ENCODE measurements at places on chromosomes 5 and 9. TPM values are rescaled to one million over a fixed set of nuclear protein-coding genes. Genes with fewer than 3 reads are reported as not detected.

The IL13 gene
- not detected for total RNA-seq

The PTPRD gene
- 8.7 TPM for total RNA-seq

The IFNA21 gene
- total RNA-seq, result not detected

The PCDHGB6 gene
- total RNA-seq, result 3.0 TPM

The SEMA6A gene
- 6.1 TPM for total RNA-seq

The PCDHB13 gene
- total RNA-seq, result 3.4 TPM

The LARP1 gene
- total RNA-seq, result 144 TPM

The MYO10 gene
- total RNA-seq, result 27.3 TPM

The TAF11L10 gene
- not detected for total RNA-seq

The ASS1 gene
- 101 TPM for total RNA-seq

The ANKRD34B gene
- total RNA-seq, result not detected

The HSPB3 gene
- total RNA-seq, result not detected

The MZB1 gene
- total RNA-seq, result 3.3 TPM

The SREK1 gene
- 30.8 TPM for total RNA-seq

The HRCT1 gene
- total RNA-seq, result 1.2 TPM

The ANKDD1B gene
- 0.28 TPM for total RNA-seq

The TMC1 gene
- total RNA-seq, result 3.3 TPM

The SLC34A1 gene
- 0.60 TPM for total RNA-seq

- no peak for ATAC-seq
These were observed 1888.2 kb downstream of the EFNA5 start for GRCh38 chr5:105782501-105782900.

DNA sequence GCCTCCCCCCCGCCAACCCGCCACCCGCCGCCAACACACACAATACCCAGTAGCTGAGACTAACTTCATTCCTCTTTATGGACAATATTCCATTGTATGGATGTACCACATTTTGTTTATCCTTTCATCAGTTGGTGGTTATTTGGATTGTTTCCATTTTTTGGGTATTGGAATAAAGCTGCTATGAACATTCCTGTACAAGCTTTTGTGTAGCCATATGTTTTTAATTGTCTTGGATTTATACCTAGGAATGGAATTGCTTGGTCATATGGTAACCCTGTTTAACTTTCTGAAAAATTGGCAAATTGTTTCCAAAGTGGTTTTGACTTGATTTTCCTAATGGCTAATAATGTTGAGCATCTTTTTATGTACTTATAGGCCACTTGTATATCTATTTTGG is 4.9 kb upstream of the UBTD2 start:
- ATAC-seq, result no peak

DNA sequence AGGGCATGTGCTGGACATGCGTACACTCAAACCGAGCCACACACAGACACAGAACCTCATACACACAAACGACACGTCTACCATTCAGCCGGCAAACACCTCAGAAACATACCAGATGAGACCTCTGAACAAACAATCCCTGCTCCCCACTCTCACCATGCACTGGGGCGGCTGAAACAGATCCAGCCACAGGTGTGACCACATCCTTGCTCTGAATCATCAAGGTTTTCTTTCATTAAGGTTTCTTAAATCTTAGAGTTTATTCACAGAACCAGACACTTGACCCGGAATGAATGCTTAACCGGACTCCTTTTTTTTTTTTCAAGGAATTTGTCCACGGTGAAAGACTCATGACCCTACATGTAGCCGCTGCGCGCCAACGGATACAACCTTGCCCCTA is 26.2 kb downstream of the TERT start:
- no peak for ATAC-seq

DNA sequence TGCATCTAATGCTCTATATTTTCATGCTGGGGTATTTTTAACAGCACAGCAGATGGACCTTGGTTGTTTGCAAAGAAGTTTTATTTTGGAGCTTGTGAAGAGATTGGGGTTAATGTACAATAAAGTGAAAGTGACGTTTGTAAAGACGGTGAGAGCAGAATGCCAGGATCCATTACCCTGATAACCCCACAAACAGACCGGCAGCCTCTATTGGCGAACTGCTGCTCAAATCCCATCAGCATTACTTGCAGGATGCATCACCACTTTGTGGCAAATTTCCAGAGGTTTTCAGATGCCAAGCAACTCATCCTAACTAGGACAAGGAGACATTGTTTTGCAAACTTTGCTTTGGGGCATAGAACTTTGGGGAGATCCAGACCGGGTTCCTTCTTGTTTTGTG is 383.3 kb upstream of the ZNF462 start:
- no peak for ATAC-seq

DNA sequence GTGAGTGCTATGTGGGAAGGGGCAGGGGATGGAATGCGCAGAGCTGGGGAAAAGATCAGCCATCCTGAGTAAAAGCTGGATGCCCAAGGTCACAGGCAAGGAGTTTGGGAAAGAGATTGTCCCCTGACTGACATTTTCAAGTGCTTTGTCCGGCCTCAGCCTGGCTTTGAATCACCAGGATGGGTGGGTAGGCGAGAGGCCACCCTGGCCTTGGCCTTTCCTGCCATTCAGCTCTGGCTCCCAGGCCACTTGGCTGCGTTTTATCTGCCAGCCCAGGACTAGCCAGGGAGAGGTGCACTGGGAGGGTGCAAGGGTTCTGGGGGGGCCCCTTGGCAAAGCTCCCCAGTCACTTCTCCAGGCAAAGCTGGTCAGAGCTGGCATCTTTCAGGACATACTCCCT is 37.4 kb upstream of the SYNPO start:
- no peak for ATAC-seq

- no peak for ATAC-seq
These were observed 48.8 kb upstream of the FST start for GRCh38 chr5:53431665-53432064.

DNA sequence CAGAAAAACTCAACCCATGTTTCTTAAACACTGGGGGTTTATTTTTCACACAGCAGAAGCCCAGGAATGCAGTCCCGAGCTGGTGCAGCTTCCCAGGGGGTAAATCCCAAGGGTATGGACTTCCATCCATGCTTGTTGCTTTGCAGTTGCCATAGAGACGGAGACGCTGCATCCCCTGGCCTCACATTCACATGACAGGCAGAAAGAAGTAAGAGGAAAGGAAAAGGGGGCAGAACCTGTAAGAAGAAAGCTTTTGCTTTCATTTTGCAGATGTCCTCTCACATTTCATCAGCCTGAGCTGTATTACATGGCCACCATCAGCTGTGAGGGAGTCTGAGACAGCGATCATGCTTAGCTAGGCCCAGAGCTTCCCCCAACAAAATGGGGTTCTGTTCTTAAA is 321.0 kb downstream of the AGTPBP1 start:
- ATAC-seq, result no peak

DNA sequence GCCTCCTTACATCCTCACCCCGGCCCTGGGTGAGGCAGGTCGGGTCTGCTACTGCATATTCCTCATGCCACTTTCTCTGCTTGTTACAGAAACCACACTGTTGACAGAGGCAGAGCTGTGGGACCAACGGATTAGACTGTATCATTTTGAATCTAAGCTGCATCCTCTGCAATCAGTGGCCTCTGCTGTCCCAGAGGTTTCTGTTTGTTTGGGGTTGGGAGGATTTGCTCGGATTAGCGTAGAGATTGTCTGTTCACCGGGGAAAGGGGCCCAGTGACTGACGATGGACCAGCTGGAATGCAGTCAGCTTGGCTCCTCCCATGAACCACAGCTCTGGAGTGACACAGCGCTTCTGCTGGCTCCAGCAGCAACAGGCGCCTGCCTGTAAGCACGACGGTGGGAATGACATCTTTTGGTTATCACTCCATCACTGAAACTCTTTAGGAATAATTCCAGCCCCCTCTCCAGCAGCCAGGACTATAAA is 37.3 kb upstream of the ADRA1B start:
- ATAC-seq, result no peak

GRCh38 chr9:19988281-19988680 is 199.4 kb upstream of the SLC24A2 start:
- ATAC-seq, result no peak

- ATAC-seq, result no peak
These were observed 96.2 kb downstream of the CCDC192 start for GRCh38 chr5:127799293-127799905.

- peak; percentile 72 for ATAC-seq
These were observed 2.1 kb upstream of the ZFR start for GRCh38 chr5:32446630-32447029.

- no peak for ATAC-seq
These were observed 165.3 kb downstream of the TMEM167A start for GRCh38 chr5:82911910-82912309.

- no peak for ATAC-seq
These were observed 190.5 kb downstream of the NXNL2 start for GRCh38 chr9:88725300-88726019.

DNA sequence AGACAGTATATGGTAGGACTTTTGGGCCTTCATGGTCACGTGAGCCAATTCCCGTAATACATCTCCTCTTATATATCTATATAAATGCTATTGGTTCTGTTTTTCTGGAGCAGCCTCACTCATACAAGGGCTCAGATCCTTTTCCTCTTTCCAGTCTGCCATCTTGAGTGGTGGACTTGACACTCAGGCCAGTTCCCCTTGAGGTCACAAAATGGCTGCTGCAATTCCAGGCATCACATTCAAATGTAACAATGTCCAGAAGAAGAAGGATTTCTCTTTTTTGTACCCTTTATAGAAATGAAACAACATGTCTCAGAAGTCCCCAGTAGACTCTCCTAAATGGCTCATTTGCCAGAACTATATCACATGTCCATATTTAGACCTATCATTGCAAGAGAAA is 4.5 kb downstream of the GPR150 start:
- no peak for ATAC-seq

- no peak for ATAC-seq
These were observed 18.0 kb downstream of the PRUNE2 start for GRCh38 chr9:76887951-76888350.

DNA sequence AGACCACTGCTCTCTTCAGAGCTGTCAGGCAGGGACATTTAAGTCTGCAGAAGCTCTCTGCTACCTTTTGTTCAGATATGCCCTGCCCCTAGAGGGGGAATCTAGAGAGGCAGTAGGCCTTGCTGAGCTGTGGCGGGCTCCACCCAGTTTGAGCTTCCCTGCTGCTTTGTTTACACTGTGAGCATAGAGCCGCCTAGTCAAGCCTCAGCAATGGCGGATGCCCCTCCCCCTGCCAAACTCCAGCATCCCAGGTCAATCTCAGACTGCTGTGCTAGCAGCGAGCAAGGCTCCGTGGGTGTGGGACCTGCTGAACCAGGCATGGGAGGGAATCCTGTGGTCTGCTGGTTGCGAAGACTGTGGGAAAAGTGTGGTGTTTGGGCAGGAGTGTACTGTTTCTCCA is 59.9 kb downstream of the CAVIN4 start:
- ATAC-seq, result no peak

DNA sequence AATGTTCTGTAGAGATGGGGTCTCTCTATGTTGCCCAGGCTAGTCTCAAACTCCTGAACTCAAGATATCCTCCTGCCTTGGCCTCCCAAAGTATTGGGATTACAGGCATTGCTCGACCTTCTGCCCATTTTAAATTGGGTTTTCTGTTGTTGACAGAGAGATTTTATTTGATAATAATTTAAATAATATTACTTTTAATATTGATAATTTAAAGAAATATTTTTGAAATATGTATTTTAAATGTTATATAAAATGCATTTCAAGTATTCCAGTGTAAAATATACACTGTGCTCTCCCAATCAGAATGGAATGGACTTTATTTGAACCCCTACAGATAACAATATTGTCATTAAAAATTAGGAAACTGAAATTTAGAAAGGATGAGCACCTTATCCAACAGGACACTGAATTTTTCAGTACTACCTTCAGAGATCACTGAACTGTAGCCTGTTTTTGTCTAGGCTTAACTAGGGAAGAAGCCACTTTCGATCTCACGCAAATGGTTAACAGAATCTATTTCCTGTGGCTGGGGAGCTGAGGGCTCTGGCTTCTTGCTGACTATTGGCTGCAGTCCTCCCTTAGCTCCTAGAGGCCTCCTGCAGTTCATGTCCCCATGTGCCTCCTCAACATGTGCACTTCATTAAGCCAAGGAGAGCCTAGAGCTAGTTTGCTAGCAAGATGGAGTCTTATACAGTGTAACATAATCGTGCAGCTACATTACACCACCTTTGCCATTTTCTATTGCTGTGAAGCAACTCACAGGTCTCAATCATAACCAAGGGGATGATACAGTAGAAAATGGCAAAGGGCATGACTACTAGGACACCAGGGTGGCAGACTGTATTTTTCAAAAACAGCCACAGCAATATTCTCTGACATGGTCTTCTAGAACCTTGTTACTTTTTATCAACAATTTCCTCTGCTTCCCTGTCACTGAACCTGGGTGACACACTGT is 150.0 kb downstream of the CDC42SE2 start:
- ATAC-seq, result no peak

GRCh38 chr9:96150324-96151227 is 151.4 kb downstream of the HSD17B3 start:
- ATAC-seq, result peak; percentile 10

DNA sequence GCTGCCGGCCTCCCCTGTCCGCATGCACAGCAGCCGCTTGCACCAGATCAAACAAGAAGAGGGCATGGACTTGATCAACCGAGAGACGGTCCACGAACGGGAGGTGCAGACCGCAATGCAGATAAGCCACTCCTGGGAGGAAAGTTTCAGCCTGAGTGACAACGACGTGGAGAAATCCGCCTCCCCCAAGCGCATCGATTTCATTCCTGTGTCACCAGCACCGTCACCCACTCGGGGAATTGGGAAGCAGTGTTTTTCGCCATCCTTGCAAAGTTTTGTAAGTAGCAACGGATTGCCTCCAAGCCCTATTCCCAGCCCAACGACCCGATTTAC is 75.3 kb downstream of the PIP5K1B start:
- no peak for ATAC-seq

DNA sequence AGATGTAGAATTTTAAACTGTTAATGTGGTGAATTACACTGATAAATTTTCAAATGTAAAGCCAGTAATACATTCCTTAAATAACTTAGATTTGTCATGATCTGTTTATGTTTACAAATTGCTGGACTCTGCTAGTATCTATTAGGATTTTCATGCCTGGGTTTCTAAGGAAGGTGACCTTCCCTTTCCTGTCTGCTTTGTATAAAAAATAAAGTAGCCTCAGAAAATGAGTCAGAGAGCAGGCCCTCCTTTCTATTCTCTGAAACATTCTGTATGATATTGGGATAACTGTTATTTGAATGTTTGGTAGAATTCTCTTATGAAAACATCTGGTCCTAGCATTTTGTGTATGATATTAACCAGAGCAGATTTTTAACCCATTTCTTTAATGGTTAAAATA is 255.3 kb downstream of the SYK start:
- no peak for ATAC-seq

GRCh38 chr9:96345551-96345950 is 38.0 kb downstream of the SLC35D2 start:
- no peak for ATAC-seq

DNA sequence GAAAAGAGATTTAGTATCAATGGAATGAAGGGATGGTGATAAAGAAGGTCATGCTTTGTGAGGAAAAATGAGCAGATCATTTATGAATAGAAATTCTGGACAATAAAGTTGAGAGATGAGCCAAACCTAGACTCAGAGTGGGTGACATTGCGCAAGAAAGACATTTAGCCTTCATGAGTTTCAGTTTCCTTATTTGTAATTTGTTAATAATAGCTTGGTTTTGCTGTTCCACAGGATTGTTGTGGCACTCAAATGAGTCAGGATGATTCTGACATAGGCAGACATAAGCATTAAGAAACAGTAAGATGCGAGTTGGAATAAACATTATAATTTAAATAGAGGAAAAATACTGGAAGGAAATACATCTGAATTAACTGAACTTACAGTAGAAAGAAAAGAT is 34.8 kb downstream of the ITGA2 start:
- ATAC-seq, result peak; percentile 61

GRCh38 chr9:121545875-121546423 is 46.3 kb upstream of the GGTA1 start:
- peak; percentile 92 for ATAC-seq

Data from esophagus mucosa (tissue), 1 donor.